ENCODE measurements at places on chromosomes 3 and 15. TPM values are rescaled to one million over a fixed set of nuclear protein-coding genes. Genes with fewer than 3 reads are reported as not detected.

Gene REC114
- not detected for polyA plus RNA-seq

Gene TRH
- polyA plus RNA-seq = not detected

Gene CLDN18
- not detected for polyA plus RNA-seq

- DNase-seq = no peak
These were observed 34.4 kb downstream of the SUCLG2 start for GRCh38 chr3:67619991-67620390.
